ENCODE measurements at places on chromosomes 1 and 21.

GRCh38 chr21:44575307-44576024 is 1.9 kb downstream of the KRTAP10-4 start:
- no peak overlapping the region for H3K4me3 ChIP-seq
- H3K27ac ChIP-seq, result no peak overlapping the region
- no peaks in the 10 kb centered on the region for H3K4me1 ChIP-seq
- DNase-seq, result peak; percentile 31
- no peaks in the 10 kb centered on the region for H3K27me3 ChIP-seq
- H3K36me3 ChIP-seq, result peaks cover 2% of the 10 kb centered on the region

DNA sequence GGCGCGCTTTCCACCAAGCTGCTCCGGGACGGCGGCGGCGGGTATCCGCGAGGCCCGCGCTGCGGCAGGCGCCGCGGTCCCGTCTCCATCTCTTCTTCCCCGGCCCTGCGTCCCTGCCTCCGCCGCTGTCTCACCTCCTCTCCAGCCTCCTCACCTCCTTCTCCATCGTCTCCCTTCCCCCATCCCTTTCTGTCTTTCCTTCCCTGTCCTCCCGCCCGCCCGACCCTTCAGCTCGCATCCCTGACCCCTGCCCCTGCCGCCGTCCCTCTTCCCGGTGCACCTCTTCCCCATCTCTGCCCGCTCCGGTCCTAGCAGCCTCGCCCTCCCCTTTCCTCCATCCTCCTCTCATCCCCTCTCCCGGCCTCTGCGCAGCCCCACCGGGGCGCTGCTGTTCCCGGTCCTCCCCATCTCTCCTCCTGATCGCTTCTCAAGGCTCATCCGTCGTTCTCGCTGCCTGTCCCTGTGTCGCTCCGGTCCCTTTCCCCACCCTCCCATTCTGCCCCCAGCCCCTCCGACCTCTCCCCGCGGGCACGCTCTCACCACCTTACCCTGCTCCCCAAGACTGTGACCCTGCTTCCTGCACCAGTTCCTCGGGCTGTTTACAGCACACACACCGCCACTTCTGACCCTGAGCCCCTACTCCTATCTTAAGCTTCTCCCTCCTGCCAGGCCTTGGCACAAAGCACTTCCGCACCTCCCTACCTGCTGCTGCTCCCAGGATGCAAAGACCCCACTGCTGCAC is 760 bp upstream of the NPHP4 start:
- H3K36me3 ChIP-seq, result no peaks in the 10 kb centered on the region
- H3K4me1 ChIP-seq, result peaks cover 20% of the 10 kb centered on the region
- no peak for DNase-seq
- H3K4me3 ChIP-seq, result peak overlapping the region; percentile 81
- H3K27me3 ChIP-seq, result peaks cover 18% of the 10 kb centered on the region

DNA sequence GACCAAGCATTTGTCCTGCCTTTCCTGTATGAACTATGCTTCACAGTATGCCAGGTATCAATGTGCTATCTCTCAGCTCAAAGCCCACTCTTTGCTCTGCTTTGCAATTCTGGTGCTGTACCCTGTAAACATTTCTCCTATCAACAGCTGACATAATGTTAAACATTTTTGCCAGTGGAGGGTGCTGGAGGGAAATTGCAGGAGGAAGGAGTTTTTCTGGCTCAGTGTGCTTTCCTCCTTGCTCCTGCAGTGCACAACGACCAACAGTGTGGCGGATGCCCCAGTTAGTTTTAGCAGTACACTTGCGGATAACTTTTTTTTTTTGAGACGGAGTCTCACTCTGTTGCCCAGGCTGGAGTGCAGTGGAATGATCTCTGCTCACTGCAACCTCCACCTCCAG is 67.1 kb upstream of the PTGFRN start:
- H3K27ac ChIP-seq, result no peak overlapping the region
- H3K36me3 ChIP-seq, result peaks cover 3% of the 10 kb centered on the region
- H3K4me3 ChIP-seq, result no peak overlapping the region
- DNase-seq, result no peak

DNA sequence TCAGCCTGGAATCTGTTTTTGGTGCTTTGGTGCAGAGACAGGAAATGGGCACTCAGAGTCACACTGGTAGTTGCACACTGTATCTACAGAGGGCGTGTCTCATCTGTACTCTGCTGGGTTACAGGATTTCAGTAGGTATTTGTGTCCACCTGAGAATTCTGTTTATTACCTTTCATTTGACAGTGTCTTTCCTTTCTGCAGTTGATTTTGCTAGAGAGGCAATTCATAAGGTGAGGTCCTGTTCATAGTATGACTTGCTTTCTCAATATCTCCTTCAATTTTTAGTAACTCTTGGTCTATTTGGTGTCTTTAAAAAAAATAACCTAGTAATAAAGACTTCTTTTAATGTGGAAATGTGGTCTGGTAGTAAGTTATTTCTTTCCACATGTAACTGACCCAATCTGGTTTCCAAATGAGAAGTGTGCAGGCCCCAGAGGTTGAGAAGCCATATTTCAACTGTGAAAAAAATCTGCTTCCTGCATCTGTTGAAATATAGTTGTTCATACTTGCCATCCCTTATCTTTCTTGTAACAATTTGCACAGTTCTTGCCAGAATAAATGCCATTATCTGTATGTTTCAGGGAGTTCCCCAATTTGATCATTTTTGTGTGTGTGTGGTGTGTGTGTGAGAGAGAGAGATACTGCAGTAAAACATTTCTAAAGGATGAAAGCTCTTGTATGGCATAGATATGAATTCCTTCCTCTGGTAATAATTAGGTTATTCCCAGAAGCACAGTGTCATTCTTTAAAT is 78.4 kb upstream of the DNAJC6 start:
- peaks cover 5% of the 10 kb centered on the region for H3K4me1 ChIP-seq
- peaks cover 6% of the 10 kb centered on the region for H3K36me3 ChIP-seq
- no peak for DNase-seq
- H3K27ac ChIP-seq, result no peak overlapping the region

GRCh38 chr1:91523482-91523881 is 22.8 kb downstream of the CDC7 start:
- no peak overlapping the region for H3K4me3 ChIP-seq
- peaks cover 2% of the 10 kb centered on the region for H3K36me3 ChIP-seq
- H3K27me3 ChIP-seq, result no peaks in the 10 kb centered on the region
- DNase-seq, result no peak
- H3K4me1 ChIP-seq, result peaks cover 24% of the 10 kb centered on the region

- no peaks in the 10 kb centered on the region for H3K36me3 ChIP-seq
- H3K4me1 ChIP-seq, result peaks cover 13% of the 10 kb centered on the region
- H3K4me3 ChIP-seq, result peak overlapping the region; percentile 71
- H3K27me3 ChIP-seq, result peaks cover 52% of the 10 kb centered on the region
- peak; percentile 54 for DNase-seq
- H3K27ac ChIP-seq, result peak overlapping the region; percentile 77
Observed at GRCh38 chr1:236063919-236064673, 794 bp downstream of the NID1 start.

DNA sequence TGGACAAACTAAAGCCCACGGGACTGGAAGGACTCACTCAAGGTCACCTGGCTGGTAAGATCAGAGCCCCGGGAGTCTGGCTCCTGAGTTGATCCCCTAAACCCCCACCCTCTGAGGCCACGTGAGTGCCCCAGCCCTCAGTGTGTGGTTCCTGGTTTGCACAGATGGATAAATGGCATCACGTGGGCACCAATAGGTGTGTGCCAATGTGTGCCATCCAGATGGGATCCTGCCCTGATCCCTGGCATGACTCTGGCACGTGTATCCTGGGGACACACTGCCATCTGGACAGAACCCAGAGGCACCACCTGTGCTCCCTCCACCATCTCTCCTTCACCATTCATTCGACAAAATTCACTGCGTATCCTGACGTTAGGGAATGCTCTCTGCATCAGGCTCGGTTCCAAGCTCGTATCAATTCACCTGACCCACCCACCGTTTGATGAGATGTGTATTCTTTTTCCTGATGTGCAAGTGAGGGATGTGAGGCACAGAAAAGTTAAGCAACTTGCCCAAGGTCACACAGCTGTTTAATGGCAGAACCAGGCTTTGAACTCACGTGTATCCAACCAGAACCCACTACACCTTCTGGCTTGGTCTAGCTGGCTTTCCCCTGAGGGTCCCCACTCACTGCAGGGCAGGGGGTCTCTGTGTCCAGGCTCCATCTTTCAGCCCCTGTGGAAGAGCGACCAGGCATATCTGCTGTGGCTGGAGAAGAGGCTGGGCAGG is 49.8 kb upstream of the PAX7 start:
- no peaks in the 10 kb centered on the region for H3K36me3 ChIP-seq
- no peaks in the 10 kb centered on the region for H3K4me1 ChIP-seq
- H3K27me3 ChIP-seq, result peaks cover 27% of the 10 kb centered on the region
- no peak for DNase-seq
- H3K27ac ChIP-seq, result no peak overlapping the region

GRCh38 chr1:91567583-91567982 is 66.9 kb downstream of the CDC7 start:
- no peak for DNase-seq
- peaks cover 1% of the 10 kb centered on the region for H3K27me3 ChIP-seq
- no peak overlapping the region for H3K4me3 ChIP-seq
- H3K27ac ChIP-seq, result no peak overlapping the region
- no peaks in the 10 kb centered on the region for H3K4me1 ChIP-seq

GRCh38 chr1:28058971-28059878 is 29.2 kb downstream of the EYA3 start:
- peaks cover 12% of the 10 kb centered on the region for H3K36me3 ChIP-seq
- H3K27ac ChIP-seq, result no peak overlapping the region
- DNase-seq, result no peak
- H3K4me1 ChIP-seq, result peaks cover 28% of the 10 kb centered on the region

- no peak overlapping the region for H3K4me3 ChIP-seq
- peaks cover 7% of the 10 kb centered on the region for H3K4me1 ChIP-seq
- no peaks in the 10 kb centered on the region for H3K36me3 ChIP-seq
Observed at GRCh38 chr1:5757187-5757805, 234.9 kb downstream of the NPHP4 start.

DNA sequence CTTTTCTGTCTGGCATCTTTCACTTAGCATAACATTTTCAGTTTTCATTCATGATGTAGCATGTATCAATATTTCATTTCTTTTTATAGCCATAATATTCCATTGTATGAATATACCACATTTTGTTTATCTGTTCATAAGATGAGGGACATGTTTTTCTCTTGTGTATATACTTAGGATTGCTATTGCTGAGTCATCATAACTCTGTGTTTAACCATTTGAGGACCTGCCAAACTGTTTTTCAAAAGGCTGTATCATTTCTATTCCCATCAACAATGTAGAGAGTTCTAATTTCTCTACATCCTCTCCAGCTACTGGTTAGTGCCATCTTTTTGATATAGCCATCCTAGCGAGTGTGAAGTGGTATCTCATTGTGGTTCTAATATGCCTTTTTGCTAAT is 26.2 kb downstream of the MPZL1 start:
- no peak overlapping the region for H3K4me3 ChIP-seq
- peaks cover 31% of the 10 kb centered on the region for H3K4me1 ChIP-seq
- DNase-seq, result no peak
- no peak overlapping the region for H3K27ac ChIP-seq

DNA sequence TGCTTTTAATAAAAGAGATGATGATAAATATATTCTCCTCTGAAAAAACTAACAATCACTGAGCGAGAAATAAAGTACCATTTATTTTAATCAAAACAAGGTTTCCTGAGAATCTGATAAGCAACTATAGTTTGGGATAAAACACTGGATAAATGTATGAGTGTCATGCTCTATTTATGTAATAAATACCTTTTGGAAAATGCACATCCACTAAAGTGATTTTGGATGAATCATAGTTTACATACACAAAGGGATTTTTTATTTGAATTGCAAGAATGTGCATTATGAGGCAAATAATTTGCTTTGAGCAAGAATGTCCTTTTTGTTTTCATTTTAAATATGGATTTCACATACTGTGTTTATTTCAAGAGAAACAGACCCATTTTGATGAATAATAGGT is 1483.5 kb downstream of the MRPL39 start:
- H3K27ac ChIP-seq, result no peak overlapping the region
- no peaks in the 10 kb centered on the region for H3K36me3 ChIP-seq
- no peaks in the 10 kb centered on the region for H3K27me3 ChIP-seq
- no peaks in the 10 kb centered on the region for H3K4me1 ChIP-seq

- no peaks in the 10 kb centered on the region for H3K27me3 ChIP-seq
- peaks cover 59% of the 10 kb centered on the region for H3K36me3 ChIP-seq
- peak overlapping the region; percentile 97 for H3K27ac ChIP-seq
- peaks cover 76% of the 10 kb centered on the region for H3K4me1 ChIP-seq
- no peak for DNase-seq
- peak overlapping the region; percentile 20 for H3K4me3 ChIP-seq
Observed at GRCh38 chr1:30966690-30967369, 58.3 kb upstream of the SDC3 start.

DNA sequence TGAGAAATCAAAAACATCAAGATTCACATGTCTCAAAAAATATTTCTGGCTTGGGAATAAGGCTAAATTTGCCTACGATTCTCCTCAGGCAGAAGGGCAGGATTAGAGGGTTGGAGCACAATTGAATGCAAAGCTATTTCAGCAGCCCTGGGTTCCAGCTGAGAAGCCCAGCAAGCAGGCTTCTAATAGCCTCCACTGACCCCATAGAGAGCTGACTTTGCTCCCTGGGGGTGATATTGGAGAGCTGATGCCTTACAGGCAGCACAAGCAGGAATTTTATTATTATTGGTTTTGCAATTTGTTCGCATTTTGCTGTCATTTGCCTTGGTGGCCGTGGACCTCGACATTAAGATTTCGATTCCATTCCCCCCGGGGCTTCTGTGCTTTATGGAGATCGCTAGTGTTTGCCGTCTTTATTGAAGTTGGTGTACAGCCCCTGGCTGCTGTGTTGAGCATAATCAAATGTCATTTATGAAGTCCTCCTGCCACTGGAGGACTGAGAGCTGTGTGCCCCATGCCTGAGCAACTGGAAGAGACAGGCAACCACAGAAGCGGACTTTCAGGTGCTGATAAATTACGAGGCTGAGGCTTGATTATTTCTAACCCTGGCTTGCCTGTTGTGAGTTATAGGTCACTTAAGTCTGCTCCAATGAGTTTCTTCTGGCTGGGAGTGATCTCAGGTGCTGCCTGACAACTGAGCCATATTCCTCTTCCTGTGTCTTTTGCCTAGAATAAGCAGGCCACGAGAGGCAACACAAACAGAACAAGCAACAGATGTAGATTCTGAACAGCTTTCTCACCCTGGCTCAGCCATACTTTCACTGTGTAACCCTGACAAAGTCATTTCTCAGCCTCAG is 518.4 kb upstream of the CAMK1G start:
- H3K36me3 ChIP-seq, result no peaks in the 10 kb centered on the region
- H3K27ac ChIP-seq, result no peak overlapping the region
- no peak overlapping the region for H3K4me3 ChIP-seq

GRCh38 chr21:15687208-15687607 is 42.6 kb upstream of the USP25 start:
- no peak for DNase-seq
- H3K27ac ChIP-seq, result no peak overlapping the region
- H3K36me3 ChIP-seq, result no peaks in the 10 kb centered on the region
- peaks cover 2% of the 10 kb centered on the region for H3K4me1 ChIP-seq

GRCh38 chr1:161335796-161336195 is 21.6 kb downstream of the SDHC start:
- DNase-seq, result no peak
- no peaks in the 10 kb centered on the region for H3K4me1 ChIP-seq

DNA sequence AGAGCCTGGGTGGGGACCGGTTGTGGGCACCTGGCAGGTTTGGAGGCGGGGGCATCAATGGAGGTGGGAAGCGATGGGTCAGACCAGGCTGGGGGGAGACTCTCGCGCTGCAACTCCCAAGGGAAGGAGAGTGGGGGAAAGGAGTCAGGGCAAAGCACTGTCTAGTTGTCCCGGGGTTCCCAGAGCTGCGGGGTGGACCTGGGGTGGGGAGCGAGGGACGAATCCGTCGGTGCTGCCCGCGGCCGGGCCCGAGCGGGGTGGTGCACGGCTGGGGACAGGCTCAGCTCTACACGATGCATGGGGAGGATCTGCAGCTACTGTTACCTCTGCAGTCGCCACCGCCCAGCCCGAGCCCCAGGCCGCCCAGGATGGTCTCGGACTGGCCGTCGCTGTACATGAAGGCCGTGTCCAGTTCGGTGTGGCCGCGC is 427 bp downstream of the AKR7A2 start:
- H3K4me3 ChIP-seq, result peak overlapping the region; percentile 81
- H3K27me3 ChIP-seq, result no peaks in the 10 kb centered on the region
- DNase-seq, result no peak

Data from mesothelial cell of epicardium (in vitro differentiated cells).